ENCODE measurements at places on chromosomes 6 and 20. TPM values are rescaled to one million over a fixed set of nuclear protein-coding genes. Genes with fewer than 3 reads are reported as not detected.

- no peak for DNase-seq
Observed at GRCh38 chr6:52577778-52578463, 1.1 kb upstream of the TRAM2 start.

- peak; percentile 45 for DNase-seq
Observed at GRCh38 chr6:82957171-82957867, 108.3 kb downstream of the UBE3D start.

- no peak for DNase-seq
Observed at GRCh38 chr6:2958776-2959175, 12.6 kb downstream of the SERPINB6 start.

DNA sequence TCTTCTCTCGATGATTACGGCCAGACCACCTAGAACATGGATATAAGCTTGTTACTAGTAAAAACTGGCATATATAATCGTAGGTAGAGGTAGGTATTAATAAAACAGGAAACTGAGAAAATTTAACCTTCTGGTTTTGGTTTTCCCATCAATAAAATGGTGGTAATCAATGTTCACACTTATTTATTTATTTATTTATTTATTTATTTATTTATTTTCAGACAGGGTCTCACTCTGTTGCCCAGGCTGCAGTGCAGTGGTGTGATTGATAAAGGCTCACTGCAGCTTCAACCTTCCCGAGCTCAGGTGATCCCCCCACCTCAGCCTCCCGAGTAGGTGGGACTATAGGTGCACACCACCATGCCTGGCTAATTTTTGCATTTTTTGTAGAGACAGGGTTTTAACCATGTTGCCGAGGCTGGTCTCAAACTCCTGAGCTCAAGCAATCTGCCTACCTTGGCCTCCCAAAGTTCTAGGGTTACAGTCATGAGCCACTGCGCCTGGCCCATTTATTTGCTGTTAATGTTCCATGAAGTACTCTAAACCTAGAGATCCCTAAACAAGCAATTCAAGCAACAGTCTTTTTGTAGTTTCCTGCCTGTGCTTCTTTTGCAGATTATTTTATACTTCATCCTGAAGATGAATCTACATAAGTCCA lies 11.5 kb downstream of the TOMM6 start:
- no peak for DNase-seq

Gene TRDN
- total RNA-seq = not detected

Measured in OCI-LY7 (cell line).